Midbrain (tissue), 1 donor: ENCODE measurements at places on chromosomes 5 and 9.

DNA sequence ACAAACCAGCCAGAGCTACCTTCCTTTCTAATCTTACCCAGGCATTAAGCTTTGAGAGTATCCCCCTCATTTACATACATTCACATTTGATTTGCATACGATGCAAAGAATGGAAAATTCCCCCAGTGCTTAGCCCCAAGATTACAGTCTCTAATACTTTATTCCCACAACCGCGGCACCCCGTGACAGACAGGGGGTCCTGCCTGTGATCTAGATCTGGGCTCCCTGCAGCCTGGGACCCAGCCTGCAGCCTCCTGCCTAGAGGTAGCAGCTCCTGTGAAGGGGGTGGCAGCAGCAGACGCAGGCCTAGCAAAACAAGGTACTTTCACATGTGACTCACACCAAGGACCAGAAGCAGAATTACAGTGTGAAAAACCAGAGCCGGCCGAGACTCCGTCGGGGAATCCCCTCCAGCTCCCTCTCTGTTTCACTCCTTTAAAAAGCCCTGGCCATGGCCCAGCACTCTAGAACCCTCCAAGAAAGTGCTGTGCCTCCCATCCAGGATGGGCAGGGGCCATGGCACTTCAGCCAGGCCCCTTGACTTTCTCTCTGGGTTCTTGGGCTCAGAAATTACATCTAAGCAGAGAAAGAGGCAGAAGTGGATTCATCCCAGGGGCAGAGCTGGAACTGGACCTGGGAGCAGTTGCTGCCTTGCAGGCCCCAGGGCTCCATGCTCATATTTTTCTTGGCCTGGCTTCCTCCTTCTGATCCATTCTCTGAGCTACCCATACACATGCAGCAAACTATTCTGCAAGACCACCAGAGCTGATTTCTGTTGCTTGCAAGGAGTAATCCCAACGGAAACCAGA is 14.0 kb upstream of the TCF7 start:
- no peak for DNase-seq

DNA sequence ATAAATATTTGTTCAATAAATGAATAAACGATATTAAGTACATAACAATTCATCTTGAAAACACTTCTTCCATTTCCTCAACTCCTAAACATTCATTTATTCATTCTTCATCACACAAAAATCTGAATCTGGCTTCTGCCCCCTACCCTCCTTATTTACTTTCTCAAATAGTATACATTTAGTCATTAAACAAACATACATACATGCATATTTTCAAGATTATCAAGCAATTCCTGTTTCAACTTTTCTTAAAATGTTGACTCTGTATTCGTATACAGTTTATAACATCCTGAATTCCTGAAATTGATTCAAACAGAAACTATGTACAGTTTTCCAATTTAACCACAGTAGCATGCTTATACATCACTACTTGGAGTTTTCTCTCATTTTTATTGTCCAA is 129.0 kb downstream of the MUSK start:
- DNase-seq, result no peak

DNA sequence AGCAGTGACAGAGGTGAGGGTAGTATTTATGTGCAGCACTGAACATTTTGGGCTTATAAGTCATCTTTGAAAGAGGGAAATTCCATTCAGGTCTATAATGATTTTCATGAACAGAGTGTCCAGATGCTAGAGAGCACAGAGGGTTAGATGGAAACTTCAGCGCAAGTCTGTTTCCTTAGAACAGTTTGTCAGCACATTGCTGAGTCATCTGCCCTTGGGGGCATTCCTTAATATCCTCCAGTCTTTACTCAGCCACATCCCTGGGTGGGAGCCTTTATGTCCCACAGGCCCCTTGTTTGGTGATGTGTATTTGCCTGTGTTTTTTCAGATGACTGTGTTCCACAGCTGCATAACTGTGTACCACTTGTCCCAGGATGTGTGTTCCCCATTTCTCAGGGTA is 138.5 kb upstream of the S1PR3 start:
- no peak for DNase-seq

DNA sequence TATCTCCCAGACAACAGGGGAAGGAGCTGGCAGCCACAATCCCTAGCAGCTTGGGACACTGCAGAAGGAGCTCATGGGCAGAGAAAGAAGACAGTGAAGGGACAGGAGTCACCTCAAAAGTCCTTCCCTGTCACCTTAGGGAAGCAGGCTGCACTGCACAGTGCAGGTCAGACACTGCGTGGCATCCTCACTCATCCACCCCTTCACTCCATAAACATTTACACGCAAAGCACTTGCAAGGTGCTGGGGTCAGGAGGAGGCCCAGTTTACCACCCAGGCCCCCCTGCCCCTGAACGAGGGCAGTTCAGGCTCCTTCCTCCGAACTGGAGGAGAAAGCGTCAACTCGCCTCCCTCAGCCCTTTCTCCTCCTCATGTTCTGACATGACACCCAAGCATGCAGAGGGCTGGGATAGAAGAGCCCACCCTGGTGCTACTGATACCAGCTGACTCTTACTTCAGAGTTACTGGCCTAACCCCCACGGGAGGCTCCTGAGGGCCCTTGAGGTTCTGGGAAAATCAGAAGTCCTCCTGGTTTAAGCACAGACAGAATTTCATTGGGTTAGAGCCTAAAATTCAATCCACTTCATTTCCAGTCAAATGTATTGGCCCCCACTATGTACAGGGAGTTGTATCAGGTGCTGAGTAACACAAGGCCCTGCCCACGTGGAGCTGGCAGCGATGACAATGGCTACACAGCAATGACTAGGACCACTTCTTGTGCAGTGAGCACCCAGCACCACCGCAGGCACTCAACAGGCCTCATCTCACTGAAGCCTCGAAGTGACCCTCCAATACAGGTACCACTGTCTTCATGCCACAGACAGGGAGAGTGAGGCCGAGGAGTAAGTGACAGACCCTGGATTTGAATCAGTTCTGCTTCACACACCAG is 70.4 kb downstream of the RAPGEF1 start:
- no peak for DNase-seq

DNA sequence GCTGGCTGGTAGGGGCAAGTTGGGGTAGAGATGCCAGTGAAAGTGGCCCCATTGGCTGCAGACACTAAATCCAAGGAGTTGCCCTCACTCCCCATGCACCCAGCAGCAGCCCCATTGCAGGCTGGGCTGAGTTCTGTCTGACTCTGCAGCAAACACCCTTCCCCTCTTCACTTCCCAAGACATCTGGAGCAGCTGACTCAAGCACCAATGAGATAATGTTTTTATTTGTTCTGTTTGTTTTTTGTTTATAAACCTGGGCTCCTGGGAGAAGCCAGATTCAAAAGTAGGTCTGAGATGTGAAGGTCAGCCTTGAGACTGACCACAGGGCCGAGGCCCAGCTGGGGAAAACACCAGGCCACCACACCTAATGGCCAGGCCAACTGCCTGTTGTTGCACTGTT is 545.9 kb upstream of the KLF4 start:
- no peak for DNase-seq

DNA sequence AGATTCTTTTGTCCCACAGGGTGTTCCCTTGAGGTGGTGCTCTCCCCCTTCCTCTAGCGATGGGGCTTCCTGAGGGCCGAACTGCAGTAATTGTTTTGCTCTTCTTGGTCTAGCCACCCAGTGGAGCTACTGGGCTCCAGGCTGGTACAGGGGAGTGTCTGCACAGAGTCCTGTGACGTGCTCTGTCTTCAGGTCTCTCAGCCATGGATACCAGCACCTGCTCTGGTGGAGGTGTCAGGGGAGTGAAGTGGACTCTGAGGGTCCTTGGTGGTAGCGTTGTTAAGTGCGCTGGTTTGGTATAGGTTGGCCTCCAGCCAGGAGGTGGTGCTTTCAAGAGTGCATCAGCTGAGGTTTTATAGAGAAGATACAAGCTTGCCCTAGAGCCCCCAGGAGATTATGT is 20.4 kb upstream of the CEP72 start:
- no peak for DNase-seq

DNA sequence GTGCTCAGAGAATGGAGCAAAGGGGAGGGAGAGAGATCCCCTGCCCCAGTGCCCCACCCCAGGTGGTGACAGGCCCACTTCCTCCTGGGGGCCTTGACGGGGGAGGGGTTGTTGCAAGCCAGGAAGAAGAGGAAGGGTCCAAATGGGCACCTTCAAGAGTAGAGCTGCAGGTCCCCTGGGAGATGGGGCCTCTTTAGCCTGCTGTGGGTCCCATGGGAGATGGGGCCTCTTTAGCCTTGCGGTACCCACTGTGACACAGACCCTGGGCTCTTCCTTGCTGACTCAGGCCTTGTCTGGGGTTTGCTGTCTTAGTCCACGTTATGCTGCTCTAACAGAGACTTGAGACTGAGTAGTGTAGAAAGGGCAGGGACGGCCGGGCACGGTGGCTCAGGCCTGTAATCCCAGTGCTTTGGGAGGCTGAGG is 9.6 kb upstream of the TOR4A start:
- no peak for DNase-seq

DNA sequence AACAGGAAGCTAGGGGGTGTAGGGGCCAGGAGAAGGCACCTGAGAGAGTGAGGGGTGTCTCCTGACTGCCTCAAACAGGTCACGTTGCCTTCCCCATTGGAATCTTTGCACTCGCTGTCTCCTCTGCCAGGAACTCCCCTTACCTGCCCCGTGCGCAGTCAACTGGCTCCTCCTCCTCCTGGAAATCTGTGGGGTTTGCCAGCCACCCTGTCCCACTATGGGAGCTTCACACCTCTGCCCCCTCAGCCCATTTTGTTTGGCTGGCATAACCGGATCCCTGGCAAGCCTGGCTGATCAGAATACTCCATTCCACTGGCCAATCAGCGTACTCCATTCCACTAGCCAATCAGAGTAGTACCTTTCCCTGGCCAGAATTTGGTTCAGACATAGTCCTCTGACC is 10.4 kb upstream of the SLC34A1 start:
- no peak for DNase-seq

DNA sequence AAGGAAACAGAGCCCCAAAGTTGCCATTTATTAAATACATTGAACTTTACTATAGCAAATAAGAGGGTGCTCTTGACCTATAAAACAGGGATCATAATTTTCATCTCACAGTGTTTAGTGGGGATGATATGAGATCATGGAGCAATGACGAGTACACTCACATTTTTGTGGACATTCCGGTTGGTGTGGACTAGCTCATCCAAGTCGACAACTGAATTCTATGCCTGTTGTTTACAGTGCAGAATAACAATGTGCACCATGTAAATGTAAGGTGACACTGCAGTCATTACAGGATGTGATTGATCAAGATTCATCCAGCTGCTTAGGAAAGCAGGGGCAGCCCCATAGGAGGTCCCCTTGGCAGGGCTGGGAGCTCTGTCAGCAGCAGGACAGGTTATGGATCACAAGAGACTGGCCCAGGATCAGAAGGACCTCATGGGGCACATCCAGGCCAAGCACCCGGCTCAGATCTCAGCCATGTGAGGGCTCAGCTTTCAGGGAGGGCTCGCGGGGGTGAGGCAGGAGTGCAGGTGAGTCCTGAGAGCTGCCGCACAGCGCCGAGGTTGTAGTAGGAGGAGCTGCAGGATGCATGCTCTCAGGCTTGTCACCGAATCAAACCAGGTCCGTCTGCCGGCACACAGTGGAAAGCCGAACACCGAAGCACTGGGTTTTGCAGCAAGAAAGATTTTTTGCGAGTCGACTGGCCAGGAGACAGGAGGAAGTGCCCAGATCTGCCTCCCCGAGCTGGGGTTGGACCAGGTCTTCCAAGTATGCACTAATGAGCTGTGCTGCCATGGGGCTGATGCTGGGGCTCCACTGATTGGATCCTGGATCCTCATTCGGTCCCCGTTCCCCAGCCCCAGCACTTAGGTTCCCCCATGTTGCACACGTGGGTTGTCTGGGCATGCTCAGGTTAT is 28.2 kb downstream of the MRPL36 start:
- no peak for DNase-seq

- no peak for DNase-seq
These were observed 565.5 kb upstream of the DMAC1 start for GRCh38 chr9:8365029-8365428.

DNA sequence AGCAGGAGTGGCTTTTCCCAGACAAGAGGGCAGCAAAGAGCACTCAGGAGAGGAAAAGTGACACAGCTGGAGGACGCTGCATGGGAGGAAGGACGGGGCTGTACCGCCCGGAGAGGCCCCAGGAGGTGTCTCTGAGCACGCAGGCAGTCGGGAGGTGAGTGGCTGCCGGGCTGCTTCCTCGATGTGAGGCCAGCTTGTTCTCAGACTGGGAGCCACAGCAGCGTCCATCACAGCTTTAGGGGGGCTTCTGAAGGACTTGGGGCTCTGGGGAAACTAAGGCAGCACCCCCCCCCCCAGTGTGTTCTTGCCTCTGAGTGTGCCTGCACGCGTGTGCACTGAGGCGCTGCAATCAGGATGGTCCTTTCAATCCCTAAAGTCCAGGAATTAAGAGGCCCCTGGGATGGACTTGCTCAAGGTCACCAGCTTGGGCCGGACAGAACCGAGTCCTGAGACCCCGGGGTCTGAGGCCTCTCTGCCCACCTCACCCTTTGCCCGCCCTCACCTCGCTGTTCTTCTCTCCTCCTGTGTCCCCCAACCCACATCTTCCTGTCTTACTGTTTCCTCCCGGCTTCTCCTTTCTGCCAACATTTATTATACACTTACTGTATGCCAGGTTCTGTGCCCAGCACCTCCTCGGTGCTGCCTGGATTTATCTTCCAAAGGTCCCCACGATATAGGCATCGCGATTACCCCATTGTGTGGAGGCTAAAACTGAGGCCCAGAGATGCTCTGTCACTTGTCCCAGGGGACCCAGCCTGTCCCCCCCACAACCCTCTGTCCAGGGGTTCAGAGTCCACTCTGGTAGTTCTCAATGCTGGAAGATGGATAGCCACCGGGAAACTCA is 32.9 kb downstream of the FAM163B start:
- no peak for DNase-seq

- DNase-seq, result no peak
These were observed 15.5 kb upstream of the SMIM23 start for GRCh38 chr5:171770153-171770552.

DNA sequence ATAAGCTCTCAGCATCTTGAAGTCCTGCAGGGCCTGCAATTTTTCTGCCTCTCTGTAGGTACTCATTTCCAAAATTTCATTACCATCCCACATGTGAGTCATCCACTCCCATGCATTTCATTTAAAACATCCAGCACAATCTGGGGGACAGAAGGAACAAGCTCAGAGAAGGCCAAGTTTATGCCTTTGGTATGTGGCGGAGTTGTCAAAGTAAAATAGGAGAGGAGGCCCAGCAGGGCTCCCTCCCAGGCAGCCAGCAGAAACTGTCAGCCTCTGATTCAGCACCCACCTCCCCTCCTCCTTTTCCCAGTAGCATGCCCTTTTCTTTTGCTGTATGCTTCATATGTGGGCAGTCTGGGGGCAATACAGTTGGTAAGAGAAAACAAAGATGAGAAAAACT is 126.4 kb upstream of the ZNF366 start:
- DNase-seq, result no peak

GRCh38 chr5:178163772-178164735 is 10.4 kb upstream of the NHP2 start:
- peak; percentile 79 for DNase-seq

DNA sequence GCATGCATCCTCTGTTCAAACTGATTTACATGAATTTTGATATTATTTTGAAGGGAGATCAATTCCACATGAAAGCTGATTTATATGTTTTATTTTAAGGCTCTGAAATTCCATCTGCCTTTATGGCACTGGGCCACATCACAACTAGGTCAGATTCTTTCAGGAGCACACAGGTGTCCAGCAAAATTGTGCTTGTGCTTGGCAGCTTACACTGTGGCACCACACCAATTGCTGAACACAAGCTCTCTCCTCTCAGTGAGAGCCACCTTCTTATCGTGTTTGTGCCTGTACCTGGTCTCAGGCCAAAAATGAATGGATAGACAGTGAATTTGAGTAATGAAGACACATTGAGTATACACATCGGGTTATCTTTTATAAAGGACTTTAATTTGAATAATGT is 200.4 kb downstream of the CDH10 start:
- DNase-seq, result no peak
